ENCODE measurements at places on chromosomes 7 and 10.
A peak's percentile ranks its signal among the peaks of the same experiment; 100 is the strongest.

- no peak for DNase-seq
These were observed 108.9 kb downstream of the UPF2 start for GRCh38 chr10:11933577-11934223.

DNA sequence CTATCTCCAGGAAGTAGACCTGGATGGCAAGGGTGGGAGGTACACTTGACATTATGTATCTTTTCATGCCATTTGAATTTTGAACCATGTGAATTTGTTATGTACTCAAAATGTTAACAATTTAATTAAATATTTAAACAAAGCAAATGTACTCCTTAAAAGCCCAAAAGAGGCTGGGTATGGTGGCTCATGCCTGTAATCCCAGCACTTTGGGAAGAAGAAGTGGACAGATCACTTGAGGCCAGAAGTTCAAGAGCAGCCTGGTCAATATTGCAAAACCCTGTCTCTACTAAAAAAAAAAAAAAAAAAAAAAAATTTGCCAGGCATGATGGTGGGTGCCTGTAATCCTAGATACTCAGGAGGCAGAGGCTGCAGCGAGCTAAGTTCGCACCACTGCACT lies 136.9 kb upstream of the ASAH2 start:
- DNase-seq: no peak

DNA sequence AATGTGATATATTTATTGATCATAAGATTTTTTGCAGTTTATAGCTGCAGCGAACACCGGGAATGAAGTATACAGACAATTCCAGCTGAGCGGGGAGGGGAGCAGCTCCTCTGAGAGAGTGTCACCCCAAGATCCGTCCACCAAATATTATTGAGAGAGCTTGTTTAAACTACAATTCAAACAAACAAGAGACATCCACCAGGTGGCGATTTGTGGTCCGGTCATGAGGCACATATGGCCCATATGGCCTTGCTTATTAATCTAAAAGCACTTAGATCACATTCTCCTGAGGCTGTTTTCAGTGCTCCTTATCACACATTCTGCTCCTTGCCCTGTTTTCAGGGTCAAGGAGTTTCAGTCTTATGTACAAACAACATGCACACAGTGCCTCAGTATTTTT lies 83.1 kb downstream of the THSD7A start:
- no peak for DNase-seq

DNA sequence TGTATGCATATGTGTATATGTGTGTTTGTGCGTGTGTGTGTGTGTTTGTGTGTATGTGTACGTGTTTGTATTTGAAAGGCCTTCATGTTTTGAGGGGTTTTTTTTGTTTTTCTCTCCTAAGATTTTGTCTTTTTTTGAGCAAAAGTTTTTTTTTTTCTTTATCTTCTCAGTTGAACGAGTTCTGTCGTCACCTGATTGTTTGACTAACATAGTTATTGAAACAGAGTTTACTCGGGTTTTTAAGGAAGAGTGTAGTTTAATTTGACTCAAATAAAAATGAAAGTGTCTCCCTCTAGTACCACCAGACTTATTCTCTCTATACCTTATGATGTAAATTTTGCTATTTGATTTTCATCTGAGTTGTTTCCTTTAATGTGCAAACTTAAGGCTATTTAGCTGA lies 73.5 kb downstream of the ST8SIA6 start:
- DNase-seq: no peak

- no peak for DNase-seq
These were observed 150.4 kb upstream of the SMIM30 start for GRCh38 chr7:113268757-113269156.

- no peak for DNase-seq
These were observed 74.8 kb downstream of the CDK1 start for GRCh38 chr10:60853107-60853506.

GRCh38 chr7:95501261-95501832 lies 15.6 kb downstream of the ASB4 start:
- DNase-seq: no peak

GRCh38 chr10:86368987-86369386 lies 2.4 kb upstream of the GRID1 start:
- no peak for DNase-seq

- DNase-seq: no peak
These were observed 136.5 kb downstream of the ADARB2 start for GRCh38 chr10:1600861-1601260.

GRCh38 chr10:70191161-70191971 lies 21.1 kb upstream of the SAR1A start:
- no peak for DNase-seq

- peak; percentile 93 for DNase-seq
These were observed 6.9 kb upstream of the SH2B2 start for GRCh38 chr7:102279537-102280400.

DNA sequence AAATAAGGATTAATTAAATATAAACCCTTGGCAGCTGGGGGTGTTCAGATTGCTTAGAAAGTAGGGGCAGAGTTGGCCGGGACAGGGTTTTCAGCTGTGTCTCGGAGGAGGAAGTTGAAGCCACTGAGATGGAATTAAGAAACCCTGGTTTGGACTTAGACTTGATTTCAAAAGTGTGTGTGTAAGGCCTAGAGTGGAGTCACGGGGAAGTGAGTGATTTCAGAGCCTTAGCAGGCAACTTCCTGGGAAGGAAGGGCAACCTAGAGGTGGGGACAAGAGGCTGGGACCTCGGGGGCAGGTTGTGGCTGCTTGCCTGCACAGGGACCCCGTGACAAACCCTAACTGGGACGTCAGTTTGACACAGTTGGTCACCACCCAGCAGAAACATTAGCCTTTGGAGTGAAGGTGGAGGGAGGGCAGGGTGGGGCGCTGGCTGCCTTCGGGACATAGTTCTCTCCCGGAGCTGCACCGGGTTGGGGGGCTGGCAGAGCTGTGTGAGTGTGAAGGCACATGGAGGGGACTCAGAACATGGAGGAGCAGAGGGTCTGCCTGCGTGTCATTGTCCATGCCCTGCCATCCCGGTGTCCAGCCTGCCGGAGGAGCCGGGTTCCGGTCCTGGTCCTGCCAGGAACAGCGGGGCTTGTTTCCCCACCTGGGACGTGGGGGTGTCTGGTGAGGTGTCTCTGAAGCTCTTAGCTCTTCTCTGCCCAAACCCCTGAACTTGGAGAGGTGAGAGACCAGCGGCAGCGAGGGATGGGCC lies 1.8 kb downstream of the BRI3 start:
- no peak for DNase-seq

GRCh38 chr7:146557971-146558469 lies 441.4 kb downstream of the CNTNAP2 start:
- no peak for DNase-seq

GRCh38 chr7:95755277-95755934 lies 16.9 kb upstream of the DYNC1I1 start:
- DNase-seq: no peak

DNA sequence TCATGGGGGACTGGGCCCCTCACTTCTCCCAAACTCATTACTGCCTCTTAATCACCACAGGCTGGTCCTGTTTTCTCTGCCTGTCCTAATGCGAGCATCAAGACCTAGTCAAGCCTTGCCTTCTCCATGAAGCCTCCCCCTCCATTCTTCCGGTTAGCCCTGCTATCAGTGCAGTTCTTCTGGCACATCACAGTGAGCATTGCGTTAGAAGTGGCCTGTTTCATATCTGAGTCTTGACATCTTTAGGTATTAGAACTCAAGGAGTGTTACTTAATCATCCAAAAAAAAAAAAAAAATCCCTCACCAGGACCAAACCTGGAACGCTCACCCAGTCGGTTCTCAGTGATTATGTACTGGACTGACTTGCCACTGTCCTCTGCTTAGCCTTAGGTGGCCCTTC lies 17.4 kb downstream of the SNX10 start:
- no peak for DNase-seq

DNA sequence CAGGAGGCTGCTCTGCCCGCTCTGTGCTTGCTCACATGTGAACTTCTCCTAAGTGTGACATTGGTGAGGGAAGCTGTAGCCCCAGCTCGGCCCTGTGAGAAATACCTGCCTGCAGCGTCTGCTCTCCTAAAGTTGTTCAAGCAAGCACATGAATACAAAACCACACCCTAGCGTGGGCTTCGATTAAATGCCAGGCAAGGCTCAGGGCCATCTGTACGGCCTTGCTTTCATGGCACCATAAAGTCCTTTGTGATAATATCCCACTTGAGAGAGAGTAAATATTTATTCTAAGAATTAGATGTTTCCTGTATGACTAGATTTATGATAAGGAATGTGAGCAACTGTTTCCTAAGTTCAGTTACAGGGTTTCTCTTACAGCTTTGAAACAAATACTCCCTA lies 262.8 kb upstream of the KLF14 start:
- DNase-seq: no peak

- DNase-seq: no peak
These were observed 41.2 kb upstream of the UBE3C start for GRCh38 chr7:157097569-157097968.

DNA sequence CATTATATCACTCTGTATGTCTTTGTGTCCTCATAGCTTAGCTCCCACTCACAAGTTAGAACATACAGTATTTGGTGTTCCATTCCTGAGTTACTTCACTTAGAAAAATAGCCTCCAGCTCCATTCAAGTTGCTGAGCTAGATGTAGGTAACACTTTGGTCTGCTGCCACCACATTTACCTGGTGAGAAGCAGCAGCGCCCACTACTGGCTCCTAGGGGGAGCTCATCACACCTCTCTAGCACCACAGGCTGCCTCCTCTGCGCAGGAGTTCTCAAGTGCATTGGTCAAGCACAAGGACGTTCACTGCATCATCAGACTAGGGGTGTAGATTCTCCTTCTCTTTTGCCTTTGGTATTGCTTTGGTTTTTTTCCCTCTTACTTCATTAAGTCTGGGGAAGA lies 530.9 kb upstream of the AUTS2 start:
- DNase-seq: no peak

DNA sequence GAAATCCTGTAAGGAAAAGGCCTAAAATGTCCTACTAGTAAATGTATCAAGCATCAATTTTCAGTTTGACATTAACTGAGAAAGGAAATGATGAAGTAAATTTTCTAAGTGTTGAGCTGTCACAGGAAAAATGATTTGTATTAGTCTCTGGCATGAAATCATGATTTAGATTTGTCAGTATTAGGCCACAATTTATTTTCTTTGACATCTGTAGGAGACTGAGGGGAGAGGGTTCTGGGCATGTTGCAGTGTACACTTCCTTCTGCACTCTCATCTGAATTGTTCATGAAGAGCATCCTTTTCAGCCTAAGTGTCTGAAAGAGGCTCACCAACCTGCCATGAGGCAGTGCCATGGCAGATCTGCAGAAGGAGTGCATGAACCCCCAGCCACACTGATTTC lies 15.9 kb downstream of the ADRB1 start:
- DNase-seq: no peak

DNA sequence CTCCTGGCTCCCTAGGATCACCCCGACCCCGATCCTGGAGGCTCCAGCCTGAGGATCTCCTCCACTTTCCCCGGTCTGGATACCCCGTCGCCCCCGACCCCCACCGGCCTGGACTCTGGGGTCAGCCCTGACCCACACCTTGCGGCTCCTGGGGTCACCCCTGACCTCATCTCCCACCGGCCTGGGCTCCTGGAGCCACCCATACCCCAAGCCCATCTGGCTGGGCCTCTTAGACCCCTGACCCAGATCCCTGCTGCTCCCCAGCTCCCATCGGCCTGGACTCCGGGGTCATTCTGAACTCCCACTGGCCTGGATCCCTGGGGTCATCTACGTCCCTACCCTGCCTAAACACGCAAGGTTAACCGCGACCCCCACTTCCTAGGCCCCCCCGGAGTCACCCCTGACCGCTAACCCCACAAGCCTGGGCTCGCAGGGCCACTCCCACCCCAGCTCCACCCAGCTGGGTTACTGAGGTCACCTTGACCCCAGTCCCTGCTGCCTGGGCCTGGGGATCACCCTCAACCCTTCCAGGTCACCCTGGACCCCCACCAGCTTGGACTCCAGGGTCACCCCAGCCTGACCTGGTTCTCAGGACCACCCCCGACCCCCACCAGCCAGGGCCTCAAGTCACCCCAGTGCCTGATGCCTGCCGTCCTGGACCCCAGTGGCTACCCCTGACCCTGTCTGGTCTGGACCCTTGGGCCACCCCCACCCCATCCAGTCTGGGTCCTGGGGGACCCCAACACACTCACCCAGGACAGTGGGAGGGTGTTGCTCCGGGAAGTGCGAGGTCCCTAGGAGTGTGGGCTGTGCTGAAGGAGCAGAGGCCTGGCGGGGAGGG lies 1.2 kb downstream of the FOXK1 start:
- no peak for DNase-seq

DNA sequence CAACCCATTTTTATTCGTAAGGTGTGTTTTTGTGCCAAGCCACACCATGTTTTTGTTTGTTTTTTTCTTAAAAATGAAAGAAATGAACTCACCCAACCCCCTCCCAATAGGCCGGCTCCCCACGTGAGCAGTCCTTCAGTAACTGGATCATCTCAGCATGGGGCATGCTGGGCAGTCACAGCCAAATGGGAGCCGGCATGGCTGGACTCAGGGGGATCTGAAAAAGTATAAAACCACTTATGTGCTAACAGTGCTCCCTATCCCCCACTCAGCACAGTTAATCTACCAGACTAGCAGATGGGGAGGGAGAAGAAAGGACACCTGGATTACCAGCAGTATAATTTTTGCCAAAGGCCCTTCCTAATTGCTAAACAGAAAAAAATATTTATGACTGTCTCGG lies 39.3 kb downstream of the BAZ1B start:
- DNase-seq: no peak

- no peak for DNase-seq
These were observed 486.8 kb upstream of the ANKRD30A start for GRCh38 chr10:36638462-36639155.

GRCh38 chr10:81095238-81095637 lies 557.5 kb downstream of the SH2D4B start:
- no peak for DNase-seq

- DNase-seq: no peak
These were observed 69.5 kb downstream of the ZNF800 start for GRCh38 chr7:127322832-127323493.

GRCh38 chr7:135682191-135682590 lies 19.9 kb downstream of the STMP1 start:
- DNase-seq: no peak
